ENCODE measurements at places on chromosomes 16 and 17.

DNA sequence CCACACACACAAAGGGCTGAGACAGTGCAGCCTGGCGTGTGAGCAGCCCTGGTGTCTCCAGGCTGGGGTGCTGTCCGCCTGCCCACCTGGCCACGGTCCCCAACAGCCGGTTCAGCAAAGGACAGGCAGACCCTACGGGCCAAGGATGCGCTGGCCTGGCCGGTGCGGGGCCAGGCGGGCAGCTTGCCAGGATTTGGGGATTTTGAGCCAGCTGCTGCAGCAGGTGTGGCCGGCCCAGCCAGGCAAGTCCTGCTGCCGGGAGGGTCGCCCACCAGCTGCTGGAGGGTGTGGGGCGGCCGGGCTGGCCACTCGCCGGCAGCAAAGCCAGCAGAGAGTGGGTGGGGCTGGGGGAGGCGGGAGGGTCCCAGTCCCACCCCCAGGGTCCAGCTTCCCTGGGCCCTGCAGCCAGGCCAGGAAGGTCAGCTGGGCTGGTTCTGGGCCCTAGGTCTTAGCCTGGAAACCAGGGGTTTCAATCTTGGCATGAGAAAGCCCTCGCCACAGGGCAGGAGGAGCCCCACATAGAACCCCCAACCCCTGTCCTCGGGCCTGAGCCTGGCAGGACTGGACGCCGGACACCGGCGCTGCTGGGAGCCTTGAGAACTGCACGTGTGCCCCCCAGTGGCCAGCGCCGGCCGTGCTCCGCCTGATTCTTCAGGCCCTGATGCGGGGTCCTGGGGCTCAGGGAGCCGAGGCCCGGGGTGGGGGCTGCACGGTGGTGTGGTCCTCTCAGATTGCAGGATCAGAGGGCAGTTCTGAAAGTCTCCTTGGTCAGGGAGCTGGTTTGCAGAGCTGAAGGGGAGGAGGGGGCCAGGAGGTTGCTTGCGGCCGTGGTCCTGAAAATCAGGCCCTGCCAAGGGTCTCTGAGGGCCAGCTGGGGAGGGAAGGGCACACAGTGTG is 17.6 kb upstream of the SSTR5 start:
- no peak for DNase-seq

DNA sequence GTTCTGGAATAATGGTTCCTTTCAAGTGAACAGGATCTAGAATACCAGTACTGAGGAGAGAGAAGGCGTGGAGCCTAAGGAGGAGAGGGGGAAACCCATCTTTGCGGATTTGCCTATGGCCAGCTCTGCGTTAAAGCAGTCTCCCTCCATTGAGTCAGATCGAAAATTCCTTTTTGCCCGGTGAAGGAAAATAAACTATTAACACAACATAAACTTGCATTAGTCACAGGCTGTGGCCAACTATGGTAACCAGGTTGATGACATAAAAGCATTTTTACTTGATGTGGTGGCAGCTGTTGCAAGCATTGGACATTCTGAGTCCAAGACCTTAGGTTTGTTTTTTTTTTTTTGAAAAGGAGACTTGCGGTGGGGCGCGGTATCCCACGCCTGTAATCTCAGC is 8.9 kb downstream of the LDAF1 start:
- DNase-seq, result no peak

DNA sequence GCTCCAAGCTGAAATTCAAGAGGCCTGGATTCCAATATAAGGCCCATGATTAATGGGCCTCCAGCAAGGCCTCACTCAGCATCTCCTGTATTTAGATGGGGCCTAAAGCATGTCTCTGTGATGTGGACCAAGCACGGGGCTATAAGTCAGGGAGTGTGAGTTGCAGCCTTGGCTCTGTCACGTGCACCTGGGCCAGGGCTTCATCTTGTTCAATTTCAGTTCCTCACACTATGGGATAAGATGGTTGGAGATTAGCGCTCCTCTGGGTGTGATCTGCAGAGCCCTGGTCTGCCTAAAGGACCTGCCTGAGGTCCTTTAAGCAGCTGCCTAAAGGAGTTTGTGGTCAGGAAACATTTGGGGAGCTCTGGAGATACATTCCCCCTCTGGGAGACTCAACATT is 25.2 kb downstream of the KLHL36 start:
- no peak for DNase-seq

GRCh38 chr17:68011199-68011665 is 15.0 kb upstream of the C17orf58 start:
- DNase-seq, result peak; percentile 55

- no peak for DNase-seq
Observed at GRCh38 chr16:58393138-58393504, 850 bp downstream of the GINS3 start.

- no peak for DNase-seq
Observed at GRCh38 chr17:18038149-18038850, 668 bp downstream of the ATPAF2 start.

DNA sequence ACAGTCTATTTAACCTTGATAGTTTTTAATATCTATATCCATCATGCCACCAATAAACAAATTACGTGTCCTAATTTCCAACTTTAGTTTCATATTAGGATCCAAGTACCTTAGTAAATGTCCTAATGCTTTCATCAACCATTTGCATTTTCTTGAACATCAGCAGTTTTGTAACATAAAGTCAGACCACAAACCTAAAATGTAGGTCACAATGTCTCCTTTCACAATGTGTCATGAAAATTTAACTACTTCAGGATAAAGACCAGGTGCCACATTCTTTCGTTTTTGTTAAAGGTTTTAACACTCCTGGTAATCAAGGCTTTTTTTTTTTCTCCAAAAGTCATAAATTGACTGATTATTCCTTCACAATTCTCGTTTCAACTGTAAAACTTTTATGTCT is 310.7 kb upstream of the PMFBP1 start:
- DNase-seq, result no peak

GRCh38 chr16:58820411-58820810 is 86.3 kb upstream of the GOT2 start:
- no peak for DNase-seq

DNA sequence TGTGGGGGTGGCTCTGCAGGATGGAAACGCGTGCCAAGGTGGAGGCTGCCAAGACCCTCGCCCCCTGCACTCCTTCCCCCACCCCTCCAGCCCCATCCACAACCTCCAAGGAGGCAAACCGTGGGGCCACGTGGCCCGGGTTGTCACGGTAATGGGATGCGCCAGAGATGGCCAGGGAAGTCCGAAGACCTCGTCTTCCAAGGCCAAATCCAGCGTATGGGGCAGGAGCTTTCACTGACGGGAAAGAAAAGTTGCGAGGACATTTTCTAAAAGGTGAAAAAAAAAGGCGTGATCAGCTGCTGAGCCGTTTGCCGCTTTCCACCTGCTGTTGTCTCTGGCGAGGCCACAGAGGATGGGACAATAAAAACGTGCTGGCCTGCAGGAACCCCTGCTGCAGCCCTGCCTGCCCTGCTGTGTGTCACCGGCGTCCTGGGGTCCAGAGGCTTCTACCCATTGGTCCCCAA is 28.3 kb upstream of the GSE1 start:
- no peak for DNase-seq

DNA sequence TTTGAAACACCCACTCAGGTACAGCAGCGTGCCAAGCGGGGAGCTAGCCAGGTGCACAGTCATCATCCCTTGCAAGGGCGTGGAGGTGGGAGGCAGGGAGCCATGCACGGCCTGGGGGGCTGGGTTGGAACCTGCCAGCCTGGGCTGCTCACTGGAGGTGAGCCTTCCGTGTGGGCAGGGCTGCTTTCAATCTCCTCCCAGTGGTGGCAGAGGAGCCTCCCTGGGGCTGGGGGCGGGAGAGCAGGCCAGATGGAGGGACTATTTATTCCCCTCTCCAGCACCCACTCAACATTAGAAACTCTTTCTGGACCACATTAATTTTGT is 90.3 kb downstream of the KATNIP start:
- DNase-seq, result no peak
